ENCODE measurements at places on chromosomes 2 and 18.
A peak's percentile ranks its signal among the peaks of the same experiment; 100 is the strongest.

GRCh38 chr2:190277234-190278112, 42.2 kb downstream of the HIBCH start:
- DNase-seq = no peak

DNA sequence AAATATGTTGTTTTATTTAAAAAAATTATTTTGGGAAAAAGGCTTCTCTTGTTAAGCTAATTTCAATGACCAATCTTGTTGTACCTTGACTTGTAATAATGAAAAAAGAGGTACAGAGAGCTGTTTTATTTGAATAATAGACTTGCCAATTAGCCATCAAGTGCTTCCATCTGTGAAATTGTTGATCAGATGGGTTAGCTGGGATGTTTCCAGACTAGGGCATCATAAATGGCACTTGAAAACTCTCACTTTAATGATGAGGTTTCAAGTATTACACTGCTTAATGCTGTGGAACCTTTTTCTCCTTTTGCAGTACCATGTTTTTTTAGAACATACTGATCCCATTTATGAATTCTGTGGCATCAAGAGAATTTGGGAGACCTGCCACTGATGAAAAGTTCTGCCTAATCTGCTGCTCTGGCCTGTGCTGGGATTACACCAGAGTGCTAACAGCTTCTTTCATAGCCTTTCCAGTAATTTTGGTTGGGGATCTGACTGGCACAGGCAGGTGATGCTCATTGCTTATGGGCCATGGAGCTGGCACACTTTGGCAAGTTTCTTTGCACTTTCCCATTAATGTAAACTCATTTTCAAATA, 24.2 kb downstream of the PSMD14 start:
- DNase-seq = no peak

GRCh38 chr2:7621018-7621814, 704.0 kb downstream of the RNF144A start:
- DNase-seq = no peak

- no peak for DNase-seq
Measured at GRCh38 chr2:183543731-183544130, 419.5 kb downstream of the NUP35 start.

DNA sequence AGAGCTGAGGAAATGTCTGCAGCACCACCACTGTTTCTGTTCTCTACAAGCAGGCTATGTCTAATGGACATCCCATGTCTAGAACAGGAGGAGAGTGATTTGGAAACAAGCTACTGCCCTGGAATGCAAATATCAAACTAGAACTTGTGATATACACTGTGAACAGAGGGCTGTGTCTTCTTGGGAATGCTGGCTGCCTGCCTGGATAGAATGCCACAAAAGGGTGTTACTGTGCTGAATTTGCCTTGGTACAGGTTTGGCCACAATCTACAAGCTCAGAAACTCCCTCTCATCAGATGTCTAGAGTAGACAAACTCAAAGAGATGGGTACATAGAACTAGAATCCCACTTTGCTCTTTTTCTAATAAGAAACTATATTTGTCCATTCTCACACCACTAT, 170.5 kb downstream of the NYAP2 start:
- DNase-seq = no peak

GRCh38 chr2:148930046-148930775, 55.2 kb downstream of the KIF5C start:
- DNase-seq = peak; percentile 17

DNA sequence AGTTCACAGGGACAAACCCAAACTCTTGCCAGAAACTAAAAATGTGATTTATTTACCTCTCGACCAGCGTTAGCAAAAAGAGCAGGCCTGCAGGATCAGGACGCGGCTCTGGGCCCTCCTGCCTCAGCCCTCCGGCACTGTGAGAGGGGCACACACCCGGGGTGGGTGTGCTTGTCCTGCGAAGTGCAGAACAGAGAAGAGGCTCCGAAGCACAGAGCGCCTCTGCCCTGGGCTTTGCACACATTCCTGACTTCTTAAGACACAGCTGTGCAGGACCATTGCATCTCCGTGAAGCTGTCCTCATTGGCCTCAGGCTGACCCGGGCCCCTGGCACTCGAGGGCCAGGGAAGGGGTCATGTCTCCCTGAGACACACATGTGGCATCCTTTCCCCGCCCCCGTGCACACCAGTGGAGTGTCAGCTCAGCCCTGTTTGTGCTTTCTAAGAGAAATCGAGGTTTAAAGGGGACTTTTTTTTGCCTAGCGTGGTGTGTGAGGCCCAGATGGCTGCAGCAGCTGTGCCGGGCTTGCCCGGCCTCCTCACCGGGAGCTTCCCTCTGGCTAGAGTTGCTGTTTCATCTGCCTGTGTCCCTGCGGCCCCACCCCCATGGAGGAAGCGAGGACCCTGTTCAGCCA, 9.9 kb upstream of the NFATC1 start:
- DNase-seq = no peak

- DNase-seq = no peak
Measured at GRCh38 chr2:70907130-70908057, 28.3 kb upstream of the ATP6V1B1 start.

- DNase-seq = no peak
Measured at GRCh38 chr2:228655331-228655730, 473.8 kb upstream of the SPHKAP start.

DNA sequence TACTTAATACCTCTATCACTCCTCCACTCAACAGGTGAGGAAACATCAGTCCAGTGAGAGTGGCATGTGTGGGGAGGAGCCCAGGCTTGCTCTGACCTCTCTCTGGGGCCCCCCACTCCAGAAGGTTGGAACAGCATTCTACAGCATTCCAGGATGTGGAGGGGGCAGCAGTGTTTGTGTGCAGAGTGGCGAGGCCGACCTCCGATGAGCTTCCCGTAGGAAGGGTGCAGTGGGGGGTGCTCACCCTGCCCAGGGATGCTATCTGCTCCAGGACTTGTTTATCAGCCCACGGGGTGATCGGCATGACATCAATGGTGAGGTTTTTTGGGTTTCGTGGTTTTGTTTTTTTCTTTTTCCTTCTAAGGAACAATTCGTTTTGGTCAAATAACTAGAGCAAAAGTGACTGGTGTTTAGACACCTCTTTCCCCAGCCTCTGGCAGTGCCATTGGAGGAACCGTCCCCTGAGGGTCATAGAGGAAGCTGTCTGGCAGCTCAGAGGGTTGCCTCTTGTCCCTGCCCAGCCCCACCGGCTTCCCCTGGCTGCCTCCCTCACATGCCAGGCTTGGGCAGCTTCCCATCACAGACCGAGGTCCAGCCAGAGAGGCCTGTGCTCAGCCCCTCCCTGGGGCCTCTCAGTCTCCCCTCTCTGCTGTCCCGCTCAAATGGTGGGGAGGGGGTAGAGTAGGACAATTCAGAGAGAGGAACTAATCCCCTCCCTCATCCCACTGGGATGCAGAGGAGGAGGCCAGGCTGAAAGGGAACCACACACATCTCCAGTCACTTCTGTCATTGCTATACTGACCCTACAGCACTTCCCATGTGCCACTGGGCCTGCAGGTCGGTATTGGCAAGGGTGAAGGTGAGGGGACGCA, 96.5 kb downstream of the ZFP36L2 start:
- DNase-seq = no peak

All from fibroblast of skin of left biceps (primary cell).